ENCODE measurements at places on chromosomes 16 and 17. TPM values are rescaled to one million over a fixed set of nuclear protein-coding genes. Genes with fewer than 3 reads are reported as not detected.

CDC42EP4 gene
- polyA plus RNA-seq: 24.4 TPM

FBXO47 gene
- not detected for polyA plus RNA-seq

MRC2 gene
- polyA plus RNA-seq: 22.3 TPM

KRTAP4-4 gene
- polyA plus RNA-seq: not detected

KRT222 gene
- 9.3 TPM for polyA plus RNA-seq

ACE gene
- polyA plus RNA-seq: 16.1 TPM

MAF gene
- polyA plus RNA-seq: 7.2 TPM

HBM gene
- polyA plus RNA-seq: not detected

RAB34 gene
- polyA plus RNA-seq: 195 TPM

SOX9 gene
- polyA plus RNA-seq: 3.5 TPM

MMP28 gene
- polyA plus RNA-seq: 0.97 TPM

RAI1 gene
- polyA plus RNA-seq: 14.6 TPM

BICDL2 gene
- polyA plus RNA-seq: 0.24 TPM

PRR14 gene
- 114 TPM for polyA plus RNA-seq

HIGD1B gene
- 1.7 TPM for polyA plus RNA-seq

TP53TG3D gene
- 0.60 TPM for polyA plus RNA-seq
